CD4-positive, alpha-beta T cell treated with Interleukin-15 for 4 hours (primary cell): ENCODE measurements at places on chromosomes 5 and 9.

- DNase-seq = no peak
Measured at GRCh38 chr5:36561601-36562000, 44.8 kb upstream of the SLC1A3 start.

GRCh38 chr5:6399980-6400910, 21.9 kb upstream of the MED10 start:
- no peak for DNase-seq

GRCh38 chr9:99635032-99635431, 186.7 kb upstream of the NR4A3 start:
- DNase-seq = no peak

- DNase-seq = no peak
Measured at GRCh38 chr9:72158680-72159079, 9.4 kb downstream of the GDA start.

DNA sequence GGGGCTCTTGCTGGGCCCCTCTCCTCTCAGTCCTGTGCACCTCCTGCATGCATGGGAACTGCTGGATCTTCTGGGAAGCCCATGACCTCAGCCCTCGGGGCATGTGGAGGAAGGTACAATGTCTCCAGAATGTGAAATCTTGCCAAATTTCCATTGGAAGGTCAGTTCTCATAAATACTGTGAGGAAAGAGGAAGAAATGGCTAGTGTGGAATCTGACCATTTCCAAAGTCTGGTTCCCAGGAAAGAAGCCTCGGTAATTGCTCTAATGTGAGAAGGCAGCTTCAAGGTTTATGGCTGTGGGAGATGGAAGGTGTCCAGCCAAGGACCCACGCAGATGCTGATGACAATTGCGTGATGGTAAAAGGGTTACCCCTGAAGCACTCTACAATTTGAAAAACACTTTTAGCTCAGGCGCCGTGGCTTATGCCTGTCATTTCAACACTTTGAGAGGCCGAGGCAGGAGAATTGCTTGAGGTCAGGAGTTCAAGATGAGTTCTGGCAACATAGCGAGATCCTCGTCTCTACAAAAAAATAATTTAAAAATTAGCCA, 8.1 kb upstream of the IL17B start:
- DNase-seq = no peak

DNA sequence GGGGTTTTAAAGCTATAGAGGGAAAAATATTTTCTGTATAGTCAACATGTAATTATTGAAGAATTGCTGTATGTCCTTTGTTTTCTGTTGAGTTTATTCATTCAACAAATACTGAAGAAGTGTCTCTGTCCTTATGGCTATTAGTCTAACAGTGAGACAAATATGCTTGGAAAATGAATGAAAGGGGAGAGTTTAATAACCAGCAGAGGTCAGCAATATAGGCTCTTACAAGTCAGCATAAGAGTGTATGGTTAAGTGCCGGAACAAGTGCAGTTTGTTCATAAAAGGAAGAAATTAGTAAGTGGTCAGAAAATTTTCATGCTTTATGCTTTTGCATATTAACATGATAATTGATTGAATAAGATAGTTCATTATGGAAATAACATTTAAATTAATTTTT, 3.6 kb downstream of the SCAMP1 start:
- no peak for DNase-seq

DNA sequence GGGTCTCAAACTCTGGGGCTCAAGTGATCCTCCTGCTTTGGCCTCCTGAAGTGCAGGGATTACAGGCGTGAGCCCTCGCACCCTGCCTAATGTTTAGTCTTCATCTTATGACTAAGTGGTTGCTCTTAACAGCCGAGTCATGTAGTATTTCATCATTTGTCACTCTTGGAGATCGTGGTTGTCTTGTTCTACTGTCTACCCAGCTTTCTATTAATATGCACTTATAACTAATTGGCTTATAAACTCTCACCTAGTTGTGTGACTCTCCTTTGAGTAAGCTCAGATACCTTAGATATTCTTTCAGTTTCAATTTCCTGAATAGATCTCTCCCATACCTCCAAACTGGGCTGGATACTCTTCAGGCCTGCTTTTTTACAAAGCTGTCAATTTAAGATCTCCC, 19.9 kb downstream of the SLC44A1 start:
- DNase-seq = no peak

DNA sequence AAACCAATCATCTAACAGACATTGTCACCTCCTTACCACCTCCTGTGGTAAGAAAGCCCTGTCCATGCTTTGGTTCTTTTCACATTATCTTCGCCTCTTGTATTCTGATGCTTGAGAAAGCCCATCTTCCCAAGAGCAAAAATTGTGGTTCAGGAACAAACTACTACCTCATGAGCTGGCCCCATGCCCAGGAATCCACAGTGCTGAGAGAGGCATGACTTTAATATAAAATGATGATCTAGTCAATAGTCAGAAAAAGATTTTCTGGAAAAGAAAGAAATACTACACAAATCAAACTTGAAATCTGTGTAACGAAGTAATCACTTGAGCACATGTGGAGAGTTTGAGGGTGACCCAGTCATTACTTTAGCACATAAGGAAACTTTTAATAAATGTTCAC, 94.7 kb downstream of the FGF10 start:
- no peak for DNase-seq

DNA sequence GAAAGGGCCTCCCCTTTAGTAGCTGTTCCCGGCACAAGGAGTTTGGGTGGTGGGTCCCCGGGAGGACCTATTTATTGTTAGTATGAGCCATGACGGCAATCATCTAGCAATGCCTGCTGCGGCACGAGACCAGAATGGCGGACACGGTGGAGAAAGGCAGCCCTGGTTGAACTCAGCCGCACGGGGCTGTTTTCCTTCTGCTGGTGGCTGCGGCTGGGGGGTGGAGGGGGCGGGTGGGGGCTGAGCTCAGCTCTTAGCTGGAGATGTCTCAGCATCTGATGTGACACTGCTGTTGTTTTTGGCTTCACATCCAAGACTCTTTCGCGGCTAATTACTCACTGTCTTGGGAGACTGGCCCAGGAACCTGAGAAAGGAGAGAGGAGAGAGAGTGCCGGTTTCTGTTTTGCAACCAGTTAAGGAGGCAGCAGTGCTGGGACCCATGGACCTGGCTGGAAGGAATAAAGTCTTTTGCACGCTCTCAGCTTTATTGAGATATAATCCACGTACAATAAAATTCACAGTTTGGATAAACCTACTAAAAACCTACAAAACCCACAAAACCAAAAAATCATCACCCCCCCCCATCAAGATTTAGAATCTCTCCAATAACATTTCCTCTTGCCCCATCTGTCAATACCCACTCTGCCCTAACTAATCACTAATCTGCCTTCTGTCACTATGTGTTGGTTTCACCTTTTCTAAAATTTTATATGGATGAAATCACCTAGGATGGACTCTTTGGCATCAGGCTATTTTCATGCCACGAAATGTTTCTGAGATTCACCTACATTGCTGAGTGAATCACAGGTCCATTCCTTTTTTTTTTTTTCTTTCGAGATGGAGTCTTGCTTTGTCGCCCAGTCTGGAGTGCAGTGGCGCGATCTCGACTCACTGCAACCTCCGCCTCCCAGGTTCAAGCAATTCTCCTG, 81.8 kb upstream of the NEURL1B start:
- no peak for DNase-seq

DNA sequence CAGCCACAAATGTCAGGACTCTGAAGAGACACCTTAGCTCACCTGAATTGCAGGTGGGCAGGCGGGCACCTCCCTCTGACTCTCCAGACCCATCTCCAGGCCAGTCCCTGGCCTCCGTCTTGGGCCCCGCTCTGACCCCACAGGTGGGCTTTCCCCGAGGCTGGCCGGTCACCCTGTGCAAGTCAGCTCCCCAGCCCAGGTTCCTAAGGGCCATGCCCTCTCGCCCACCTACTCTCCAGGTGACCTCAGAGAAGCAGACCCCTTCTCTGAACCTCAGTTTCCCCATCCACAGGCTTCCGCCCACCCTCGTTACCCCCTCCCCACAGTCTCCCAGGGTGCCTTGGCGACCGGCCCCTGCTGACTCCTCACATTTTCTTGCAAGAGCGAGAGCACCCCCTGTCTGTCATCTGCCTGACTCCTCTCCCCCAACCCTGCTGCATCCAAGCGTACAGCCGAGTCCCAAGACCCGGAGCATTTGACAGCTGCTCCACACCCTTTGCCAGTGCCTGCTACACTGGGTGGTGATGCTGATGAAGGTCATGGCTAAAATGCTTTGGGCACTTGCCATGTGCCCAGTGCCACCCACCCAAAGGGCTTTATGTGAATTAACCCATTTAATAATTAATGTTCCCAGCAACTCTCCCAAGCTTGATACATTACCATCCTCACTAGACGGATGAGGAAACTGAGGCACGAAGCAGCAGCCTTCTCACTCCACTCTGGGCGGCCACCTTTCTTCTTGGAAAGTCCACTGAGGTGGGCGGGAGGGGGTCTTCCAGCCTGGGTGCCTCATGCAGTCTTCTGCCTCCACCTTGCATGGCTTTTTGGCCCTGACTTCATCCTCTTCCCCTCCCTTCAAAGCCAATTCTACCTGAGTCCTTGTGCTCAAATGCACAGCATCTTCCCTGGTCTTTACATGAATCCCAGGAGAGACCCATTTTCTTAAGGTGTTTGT, 51.1 kb upstream of the ORM1 start:
- DNase-seq = no peak

GRCh38 chr5:142156839-142157463, 48.4 kb downstream of the NDFIP1 start:
- no peak for DNase-seq

GRCh38 chr5:76333571-76333970, 69.5 kb upstream of the IQGAP2 start:
- DNase-seq = no peak
